Activated CD8-positive, alpha-beta T cell treated with anti-CD3 and anti-CD28 coated beads, Interleukin-2, amount 10 ng/mL, durations not matched to agents 7 days and 5 days (primary cell): ENCODE measurements at places on chromosomes 16 and 17.

DNA sequence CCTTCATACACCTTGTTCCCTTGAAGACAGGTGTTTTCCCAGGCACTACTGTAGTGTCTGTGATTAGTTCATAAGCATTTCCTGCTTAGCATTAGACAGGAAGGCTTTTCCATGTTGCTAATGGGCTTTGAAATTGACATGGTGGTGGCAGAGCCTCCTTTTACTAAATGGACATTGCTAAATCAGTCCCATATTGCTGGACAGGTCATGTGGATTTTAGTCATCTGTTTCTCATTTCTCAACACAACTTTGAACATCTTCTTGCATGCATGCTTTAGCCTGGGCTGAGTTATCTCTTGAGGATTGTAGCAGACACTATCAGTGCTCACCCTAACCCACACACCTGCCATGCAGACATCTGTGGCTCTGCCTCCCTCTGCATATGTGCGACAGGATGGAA, 13.7 kb upstream of the BCO1 start:
- DNase-seq: no peak

DNA sequence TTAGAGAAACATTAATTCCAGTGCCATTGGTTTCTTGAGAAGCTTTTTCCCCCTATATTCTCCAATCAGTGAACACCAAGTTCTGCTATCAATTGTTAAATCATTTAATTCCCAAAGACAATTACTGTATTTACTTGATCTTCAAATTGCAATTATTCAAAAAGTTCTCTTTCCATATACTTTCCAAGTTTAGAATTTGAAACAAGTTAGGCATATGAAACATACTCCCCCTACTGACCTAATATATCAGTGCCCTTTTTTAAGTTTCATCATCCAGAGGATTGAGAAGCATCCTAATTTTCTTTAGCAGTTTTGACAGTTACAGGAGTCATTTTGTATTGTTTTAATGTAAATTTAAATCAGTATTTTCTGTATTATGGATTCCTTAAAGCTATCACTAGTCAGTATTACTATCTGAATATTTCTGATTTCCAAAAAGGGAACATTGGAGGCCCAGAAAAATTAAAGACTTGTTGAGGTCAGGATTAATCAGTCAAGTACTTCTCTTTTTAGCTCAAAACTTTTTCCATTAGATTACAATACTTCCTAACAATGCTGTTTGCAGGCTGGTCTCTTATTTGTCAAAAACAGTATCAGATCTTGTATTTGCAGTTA, 16.3 kb downstream of the MEIOC start:
- no peak for DNase-seq

DNA sequence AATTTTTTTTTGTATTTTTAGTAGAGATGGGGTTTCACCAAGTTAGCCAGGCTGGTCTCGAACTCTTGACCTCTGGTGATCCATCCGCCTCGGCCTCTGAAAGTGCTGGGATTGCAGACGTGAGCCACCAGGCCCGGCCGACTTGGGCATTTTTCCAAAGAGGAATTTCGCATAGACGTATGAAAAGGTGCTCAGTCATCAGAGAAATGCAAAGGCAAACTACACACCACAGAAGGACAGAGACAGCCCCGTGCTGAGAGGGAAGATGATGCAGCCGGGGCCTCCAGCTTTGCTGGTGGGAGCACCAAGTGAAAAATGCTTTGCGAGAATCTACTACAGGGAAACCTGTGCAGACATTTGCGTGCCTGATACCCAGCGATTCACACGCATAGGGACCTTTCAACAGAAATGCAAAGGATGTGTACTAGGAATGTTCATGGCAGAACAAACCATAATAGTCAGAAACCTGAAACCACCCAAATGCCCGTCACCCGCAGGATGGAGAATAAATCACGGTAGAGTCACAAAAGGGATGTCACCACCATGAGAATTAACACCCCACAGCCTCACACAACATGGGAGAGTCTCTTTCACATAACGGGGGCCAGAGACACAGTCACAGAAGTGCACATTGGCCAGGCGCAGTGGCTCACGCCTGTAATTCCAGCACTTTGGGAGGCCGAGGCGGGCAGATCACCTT, 5.2 kb downstream of the RAB40B start:
- DNase-seq: no peak

DNA sequence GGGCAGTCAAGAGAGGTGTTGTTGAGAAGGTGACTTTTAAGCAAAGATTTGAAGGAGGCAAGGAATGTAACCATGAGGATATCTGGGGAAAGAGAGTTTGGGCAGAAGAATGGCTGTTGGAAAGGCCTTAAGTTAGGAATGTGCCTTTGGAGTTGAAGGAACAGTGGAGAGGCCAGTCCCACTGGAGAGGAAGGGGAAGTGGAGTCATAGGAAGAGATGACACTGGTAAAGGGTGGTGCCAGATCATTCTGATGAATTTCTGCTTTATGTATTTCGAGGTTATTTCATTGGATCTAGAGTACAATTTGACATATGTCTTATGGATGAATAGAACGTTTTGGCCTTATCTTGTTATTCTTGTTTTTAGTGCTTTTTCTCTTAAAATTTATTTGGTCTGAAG, 93.5 kb downstream of the WWP2 start:
- no peak for DNase-seq

DNA sequence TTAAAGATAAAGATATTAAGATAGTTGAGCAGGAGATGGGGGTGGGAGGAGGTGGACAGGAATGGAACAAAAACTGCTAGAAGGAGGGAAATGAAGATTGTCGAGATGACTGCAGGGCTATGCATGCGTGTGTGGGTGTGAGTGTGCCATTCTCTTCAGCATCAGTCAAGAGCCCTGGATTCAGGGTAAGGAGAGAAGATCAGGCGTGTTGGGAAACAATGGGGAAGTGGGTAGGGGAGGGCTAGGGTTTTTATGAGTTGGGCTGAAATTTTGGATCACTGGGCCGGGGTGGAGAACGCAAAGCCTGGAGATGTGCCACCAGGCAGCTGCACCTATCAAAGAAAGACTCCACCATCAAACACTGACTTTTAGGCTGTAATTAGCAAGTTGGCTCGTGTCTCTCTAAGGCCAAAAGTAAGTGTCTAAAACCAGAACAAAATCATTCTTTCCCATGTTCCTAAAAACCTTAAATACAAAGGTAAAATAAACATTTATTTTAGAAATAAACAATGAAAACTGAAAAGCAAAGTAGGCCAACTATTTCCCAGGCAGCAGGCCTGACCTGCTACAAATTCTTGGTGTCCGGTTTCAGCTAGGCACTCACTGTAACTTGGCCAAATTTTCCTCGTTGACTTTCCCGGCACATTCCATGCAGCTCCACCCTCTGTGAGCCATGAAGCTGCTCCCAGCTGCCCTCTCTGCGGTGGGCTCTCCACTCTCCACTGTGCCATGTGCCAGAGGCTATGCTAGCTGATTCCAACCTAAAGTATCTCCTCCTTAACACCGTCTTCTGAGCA, 4.2 kb downstream of the CDRT4 start:
- no peak for DNase-seq

- DNase-seq: no peak
Measured at GRCh38 chr16:50425648-50426047, 56.9 kb upstream of the BRD7 start.

DNA sequence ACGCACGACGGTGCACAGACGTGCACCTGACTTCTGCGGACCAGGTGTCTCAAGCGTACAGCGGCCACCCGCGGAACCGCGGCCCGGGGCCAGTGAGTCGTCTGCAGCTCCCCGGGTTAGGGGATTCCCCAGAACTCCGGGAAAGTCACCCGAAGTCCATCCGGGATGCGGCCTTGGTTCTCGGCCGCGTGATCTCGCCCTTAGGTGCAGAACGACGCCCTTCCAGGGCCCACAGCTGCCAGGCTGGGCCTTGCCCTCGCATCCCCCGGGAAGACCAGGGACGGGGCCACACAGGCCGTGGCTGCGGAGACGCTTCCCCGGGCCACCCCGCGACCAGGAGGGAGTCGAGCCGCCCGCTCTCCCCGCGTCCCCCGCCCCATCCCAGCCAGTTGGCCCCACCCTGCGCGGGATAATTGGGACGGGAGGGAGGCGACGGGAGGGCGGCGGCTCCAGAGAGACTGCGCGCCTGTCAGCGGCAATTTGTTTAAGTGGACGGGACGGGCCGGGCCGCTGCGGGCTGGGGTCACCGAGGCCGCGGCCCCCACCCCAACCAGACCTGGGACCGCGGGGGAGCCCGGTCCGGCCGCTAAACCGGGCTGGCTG, 3.6 kb upstream of the TBX2 start:
- DNase-seq: no peak

GRCh38 chr17:38320482-38320881, 23.3 kb downstream of the GPR179 start:
- DNase-seq: no peak
